Activated CD4-positive, alpha-beta T cell treated with anti-CD3 and anti-CD28 coated beads, Interleukin-2, amount 10 ng/mL, durations not matched to agents 24 days and 14 days (primary cell): ENCODE measurements at places on chromosomes 2 and 18. TPM values are rescaled to one million over a fixed set of nuclear protein-coding genes. Genes with fewer than 3 reads are reported as not detected.
A peak's percentile ranks its signal among the peaks of the same experiment; 100 is the strongest.

The PAIP2B gene
- total RNA-seq, result 0.63 and 0.64 TPM in 2 replicates

The BBS5 gene
- 4.3 and 4.7 TPM in 2 replicates for total RNA-seq

The CIB4 gene
- not detected in 2 replicates for total RNA-seq

The COLEC11 gene
- total RNA-seq, result 0.47 and 0.49 TPM in 2 replicates

The CD8B gene
- 0.50 TPM in 1 of 2 replicates, not detected in the other for total RNA-seq

The DSC3 gene
- not detected in 2 replicates for total RNA-seq

The SPDYA gene
- 1.9 TPM in 2 replicates for total RNA-seq

The NLRC4 gene
- total RNA-seq, result 0.19 and 0.24 TPM in 2 replicates

The FBLN7 gene
- 26.8 and 28.7 TPM in 2 replicates for total RNA-seq

The MSTN gene
- total RNA-seq, result not detected in 2 replicates

- peaks cover 2% of the 10 kb centered on the region for H3K36me3 ChIP-seq
- H3K4me3 ChIP-seq, result no peak overlapping the region
- H3K4me1 ChIP-seq, result no peaks in the 10 kb centered on the region
- no peaks in the 10 kb centered on the region for H3K27me3 ChIP-seq
- H3K27ac ChIP-seq, result no peak overlapping the region
- no peak for DNase-seq
Observed at GRCh38 chr18:3121259-3121658, 98.5 kb downstream of the MYOM1 start.

DNA sequence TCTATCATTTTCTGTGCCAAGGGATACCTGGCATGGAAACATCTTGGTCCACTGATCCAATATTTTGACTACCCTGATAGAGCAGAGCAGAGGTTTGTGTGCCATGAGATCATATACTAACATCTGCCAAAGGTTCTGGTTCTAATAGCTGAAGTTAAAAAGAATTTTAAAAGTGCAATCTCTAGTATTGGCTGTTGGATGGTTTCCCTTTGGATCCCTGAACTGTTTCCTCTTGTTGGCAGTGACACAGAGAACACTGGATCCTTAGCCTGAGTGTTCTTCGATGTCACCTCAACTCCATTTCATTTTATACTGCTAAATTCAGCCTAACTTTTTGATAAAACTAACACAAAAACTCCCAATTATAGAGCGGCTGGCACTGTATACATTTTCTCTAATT, 169.3 kb upstream of the FBXO11 start:
- peaks cover 14% of the 10 kb centered on the region for H3K27me3 ChIP-seq
- H3K27ac ChIP-seq, result no peak overlapping the region
- H3K36me3 ChIP-seq, result no peaks in the 10 kb centered on the region
- H3K4me1 ChIP-seq, result no peaks in the 10 kb centered on the region
- DNase-seq, result no peak

- H3K36me3 ChIP-seq, result no peaks in the 10 kb centered on the region
- no peaks in the 10 kb centered on the region for H3K27me3 ChIP-seq
- no peak overlapping the region for H3K4me3 ChIP-seq
- H3K27ac ChIP-seq, result no peak overlapping the region
- no peaks in the 10 kb centered on the region for H3K4me1 ChIP-seq
Observed at GRCh38 chr2:83582589-83582988, 876.5 kb downstream of the SUCLG1 start.

DNA sequence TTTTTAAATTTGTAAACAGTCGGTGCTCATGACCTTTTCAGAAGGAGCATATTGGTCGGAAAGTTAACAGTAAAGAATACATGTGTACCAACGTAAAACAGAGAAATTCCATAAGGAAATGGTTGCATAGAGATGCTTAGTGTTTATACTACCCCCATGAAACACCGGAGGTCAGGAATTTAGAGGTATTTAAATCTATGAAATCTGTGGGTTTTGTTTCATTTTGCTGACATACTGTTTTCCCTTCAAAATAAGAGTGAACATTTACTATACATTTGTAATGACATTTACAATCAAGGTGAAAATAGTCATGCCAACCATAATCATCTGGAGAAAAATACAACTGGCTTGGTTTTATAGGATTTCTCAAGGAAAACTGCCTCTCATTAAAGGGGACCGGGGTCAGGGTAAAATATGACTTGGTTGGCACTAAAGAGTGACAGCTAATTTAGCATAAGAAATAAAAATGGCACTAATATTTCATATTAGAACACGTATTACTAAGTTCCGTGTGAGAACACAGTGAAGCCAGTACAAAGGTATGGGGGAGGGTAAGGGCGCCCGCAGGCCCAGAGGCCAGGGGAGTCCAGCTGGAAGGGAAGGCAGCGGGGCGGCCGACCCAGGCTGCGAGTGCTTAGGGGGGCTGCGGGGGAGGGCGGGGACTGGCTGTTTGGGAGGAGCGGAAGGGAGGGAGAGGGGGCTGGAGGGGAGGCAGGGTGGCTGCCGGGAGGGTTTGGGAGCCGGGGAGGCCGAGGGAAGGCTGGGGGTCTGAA, 1.1 kb upstream of the RNU4ATAC start:
- H3K27ac ChIP-seq, result peak overlapping the region; percentile 96
- DNase-seq, result no peak
- no peaks in the 10 kb centered on the region for H3K27me3 ChIP-seq
- H3K4me1 ChIP-seq, result peaks cover 55% of the 10 kb centered on the region
- H3K4me3 ChIP-seq, result peak overlapping the region; percentile 90

GRCh38 chr2:179562330-179562885, 297.8 kb upstream of the SESTD1 start:
- DNase-seq, result no peak
- no peak overlapping the region for H3K4me3 ChIP-seq
- no peaks in the 10 kb centered on the region for H3K4me1 ChIP-seq
- H3K36me3 ChIP-seq, result no peaks in the 10 kb centered on the region
- H3K27ac ChIP-seq, result no peak overlapping the region
- peaks cover 11% of the 10 kb centered on the region for H3K27me3 ChIP-seq

- no peak overlapping the region for H3K27ac ChIP-seq
- no peak overlapping the region for H3K4me3 ChIP-seq
- no peaks in the 10 kb centered on the region for H3K36me3 ChIP-seq
- no peak for DNase-seq
Observed at GRCh38 chr2:70509565-70509964, 44.1 kb downstream of the TGFA start.

- no peak overlapping the region for H3K4me3 ChIP-seq
- peaks cover 5% of the 10 kb centered on the region for H3K27me3 ChIP-seq
- H3K27ac ChIP-seq, result no peak overlapping the region
- H3K36me3 ChIP-seq, result no peaks in the 10 kb centered on the region
- H3K4me1 ChIP-seq, result no peaks in the 10 kb centered on the region
Observed at GRCh38 chr2:147698166-147698565, 146.7 kb upstream of the ACVR2A start.

DNA sequence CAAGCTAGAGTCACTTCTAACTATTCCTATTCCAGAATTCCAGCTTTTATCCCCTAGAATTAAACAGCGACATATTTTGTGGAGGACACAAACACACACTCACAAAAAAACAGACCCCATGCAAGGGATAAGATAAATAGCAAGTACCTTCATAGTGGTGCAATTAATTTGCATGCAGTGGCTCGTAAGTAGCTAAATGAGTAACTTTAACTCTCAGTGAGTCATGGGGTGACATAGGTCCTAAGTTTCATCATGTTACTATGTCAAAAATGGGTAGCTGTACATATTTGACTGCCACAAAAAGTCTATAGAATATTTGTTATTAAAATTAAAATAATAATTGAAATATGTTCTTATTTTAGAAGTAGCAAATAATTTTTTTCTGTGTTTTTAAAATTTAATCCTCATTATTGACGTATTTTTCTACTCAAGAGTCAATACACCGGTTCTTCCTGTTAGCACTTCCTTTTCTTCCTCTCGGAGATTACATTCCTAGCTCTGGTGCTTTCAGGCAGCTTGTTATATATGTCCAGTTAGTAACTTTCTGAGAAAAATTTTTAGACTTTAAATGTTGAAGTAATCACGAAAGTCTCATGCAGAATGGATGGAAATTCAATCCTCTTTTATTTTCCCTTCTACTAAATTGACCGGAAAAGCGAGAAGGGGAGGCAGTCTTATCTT, 247.0 kb downstream of the KCNH7 start:
- H3K27me3 ChIP-seq, result no peaks in the 10 kb centered on the region
- DNase-seq, result no peak
- no peak overlapping the region for H3K4me3 ChIP-seq

DNA sequence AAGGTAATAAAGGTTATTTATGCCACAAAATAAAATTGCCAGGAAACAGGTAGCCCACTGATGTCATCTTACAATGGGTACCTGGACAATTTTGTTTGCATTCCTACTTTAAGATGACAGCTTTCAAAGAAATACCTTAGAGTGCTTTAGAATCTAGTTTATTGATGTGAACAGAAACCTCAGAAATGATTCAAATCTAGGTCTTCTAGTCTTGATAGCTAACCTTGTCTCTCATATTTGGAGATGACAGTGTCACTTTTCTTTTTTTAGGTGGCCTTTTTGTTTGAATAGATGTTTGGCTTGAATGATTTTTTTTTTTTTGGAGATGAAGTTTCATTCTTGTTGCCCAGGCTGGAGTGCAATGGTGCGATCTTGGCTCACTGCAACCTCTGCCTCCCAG, 69.1 kb downstream of the PIK3C3 start:
- no peak overlapping the region for H3K27ac ChIP-seq
- no peak overlapping the region for H3K4me3 ChIP-seq
- peaks cover 23% of the 10 kb centered on the region for H3K36me3 ChIP-seq
- no peak for DNase-seq

- no peaks in the 10 kb centered on the region for H3K27me3 ChIP-seq
- H3K4me1 ChIP-seq, result peaks cover 22% of the 10 kb centered on the region
- no peak overlapping the region for H3K4me3 ChIP-seq
- peaks cover 61% of the 10 kb centered on the region for H3K36me3 ChIP-seq
- H3K27ac ChIP-seq, result peak overlapping the region; percentile 51
Observed at GRCh38 chr2:238433300-238433915, 6.7 kb downstream of the ASB1 start.

DNA sequence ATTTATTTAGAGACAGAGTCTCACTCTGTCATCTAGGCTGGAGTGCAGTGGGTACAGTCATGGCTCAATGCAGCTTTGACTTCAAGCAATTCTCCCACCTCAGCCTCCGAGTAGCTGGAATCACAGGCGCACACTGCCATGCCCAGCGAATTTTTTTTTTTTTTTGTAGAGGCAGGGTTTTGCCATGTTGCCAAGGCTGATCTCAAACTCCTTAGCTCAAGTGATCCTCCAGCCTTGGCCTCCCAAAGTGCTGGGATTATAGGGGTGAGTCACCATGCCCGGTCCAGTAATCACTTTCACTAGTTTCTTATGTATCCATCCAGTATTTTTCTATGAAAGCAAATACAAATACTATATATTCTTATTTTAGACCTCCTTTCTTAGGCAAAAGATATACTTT, 24.0 kb downstream of the PRKAG3 start:
- H3K36me3 ChIP-seq, result no peaks in the 10 kb centered on the region
- no peak overlapping the region for H3K4me3 ChIP-seq
- DNase-seq, result no peak
- H3K4me1 ChIP-seq, result peaks cover 2% of the 10 kb centered on the region

GRCh38 chr2:182616471-182617393, 99.3 kb upstream of the DNAJC10 start:
- no peaks in the 10 kb centered on the region for H3K36me3 ChIP-seq
- no peak overlapping the region for H3K27ac ChIP-seq
- H3K4me3 ChIP-seq, result no peak overlapping the region
- H3K27me3 ChIP-seq, result no peaks in the 10 kb centered on the region
- no peaks in the 10 kb centered on the region for H3K4me1 ChIP-seq

DNA sequence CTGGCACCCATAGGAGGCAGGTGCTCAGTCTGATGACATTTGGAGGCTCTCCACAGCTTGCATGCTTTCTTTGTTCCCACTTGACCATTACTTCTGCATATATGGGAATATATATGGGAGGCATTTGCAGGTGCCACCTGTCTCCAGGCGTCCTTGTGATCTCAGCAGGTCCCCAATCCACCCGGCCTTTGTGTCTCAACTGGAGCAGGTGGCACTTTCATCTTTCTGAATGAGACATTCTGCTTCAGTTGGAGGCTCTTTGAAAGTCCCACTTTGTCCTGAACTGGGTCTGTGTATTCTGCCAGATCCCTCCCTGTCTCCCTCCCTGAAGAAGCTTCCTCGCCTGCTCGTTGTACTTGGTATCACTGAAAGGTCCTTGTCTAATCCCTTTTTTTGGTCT, 318.1 kb upstream of the EPAS1 start:
- H3K36me3 ChIP-seq, result no peaks in the 10 kb centered on the region
- no peak overlapping the region for H3K4me3 ChIP-seq
- H3K27ac ChIP-seq, result no peak overlapping the region
- peaks cover 6% of the 10 kb centered on the region for H3K4me1 ChIP-seq
- DNase-seq, result no peak
- H3K27me3 ChIP-seq, result no peaks in the 10 kb centered on the region

DNA sequence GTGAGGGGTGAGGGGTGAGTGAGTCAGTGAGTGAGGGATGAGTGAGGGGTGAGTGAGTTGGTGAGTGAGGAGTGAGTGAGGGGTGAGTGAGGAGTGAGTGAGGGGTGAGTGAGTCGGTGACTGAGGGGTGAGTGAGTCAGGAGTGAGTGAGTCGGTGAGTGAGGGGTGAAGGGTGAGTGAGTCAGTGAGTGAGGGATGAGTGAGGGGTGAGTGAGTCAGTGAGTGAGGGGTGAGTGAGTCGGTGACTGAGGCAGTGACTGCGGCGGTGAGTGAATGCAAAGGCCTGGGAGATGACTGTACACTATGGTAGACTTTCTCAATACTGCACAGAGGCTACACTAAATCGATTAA, 16.6 kb downstream of the THAP4 start:
- DNase-seq, result peak; percentile 71
- H3K4me3 ChIP-seq, result no peak overlapping the region
- peaks cover 36% of the 10 kb centered on the region for H3K4me1 ChIP-seq

- no peak overlapping the region for H3K27ac ChIP-seq
- H3K4me1 ChIP-seq, result no peaks in the 10 kb centered on the region
- H3K36me3 ChIP-seq, result no peaks in the 10 kb centered on the region
- no peak for DNase-seq
- no peaks in the 10 kb centered on the region for H3K27me3 ChIP-seq
- H3K4me3 ChIP-seq, result no peak overlapping the region
Observed at GRCh38 chr18:55841314-55841713, 253.3 kb upstream of the TCF4 start.

- no peak for DNase-seq
- peaks cover 2% of the 10 kb centered on the region for H3K27me3 ChIP-seq
- no peaks in the 10 kb centered on the region for H3K36me3 ChIP-seq
- no peaks in the 10 kb centered on the region for H3K4me1 ChIP-seq
- no peak overlapping the region for H3K27ac ChIP-seq
- H3K4me3 ChIP-seq, result no peak overlapping the region
Observed at GRCh38 chr2:144671695-144672455, 152.0 kb upstream of the ZEB2 start.

GRCh38 chr18:5237083-5237722, 40.1 kb upstream of the AKAIN1 start:
- H3K36me3 ChIP-seq, result peaks cover 21% of the 10 kb centered on the region
- peaks cover 3% of the 10 kb centered on the region for H3K27me3 ChIP-seq
- peak overlapping the region; percentile 99 for H3K27ac ChIP-seq
